AG08396 (cell line): ENCODE measurements at places on chromosomes 4 and X.

DNA sequence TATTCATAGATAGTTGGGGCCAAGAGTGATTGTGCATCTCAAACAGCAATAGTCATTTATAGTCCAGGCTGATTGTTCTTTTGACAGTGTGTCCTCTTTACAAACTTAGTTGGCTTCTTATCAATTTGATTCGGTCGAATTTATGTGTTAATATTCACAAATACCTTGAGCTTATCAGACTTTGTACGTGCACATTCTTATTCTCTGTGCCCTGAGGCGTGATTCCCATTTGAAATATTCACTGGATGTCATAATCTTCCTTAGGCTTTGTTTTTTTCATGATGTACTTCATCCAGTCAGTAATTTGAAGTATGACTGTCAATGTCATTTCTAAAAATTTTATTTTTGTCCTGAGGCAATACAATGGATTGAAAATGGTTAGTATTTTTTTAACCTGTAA, 263.5 kb upstream of the PCDH7 start:
- DNase-seq: no peak

DNA sequence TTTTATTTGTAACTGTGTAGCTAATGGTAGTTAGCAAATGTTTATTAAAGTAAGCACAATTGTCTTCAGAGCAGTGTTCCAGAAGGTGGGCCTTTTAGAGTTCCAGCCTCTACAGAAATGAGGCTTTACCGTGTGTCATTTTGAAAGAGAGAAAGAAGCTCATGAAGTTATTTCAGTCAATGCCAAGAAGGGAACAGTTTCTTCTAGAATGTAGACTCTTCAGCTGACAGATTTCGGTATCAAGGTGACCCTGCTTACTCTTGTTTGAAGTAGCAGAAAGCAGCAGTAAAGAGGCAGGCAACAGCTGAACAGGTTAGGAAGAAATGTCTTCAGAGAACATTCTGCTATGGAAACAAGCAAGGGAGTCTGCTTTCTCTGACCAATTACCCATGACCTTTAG, 93.6 kb downstream of the TASL start:
- DNase-seq: no peak

DNA sequence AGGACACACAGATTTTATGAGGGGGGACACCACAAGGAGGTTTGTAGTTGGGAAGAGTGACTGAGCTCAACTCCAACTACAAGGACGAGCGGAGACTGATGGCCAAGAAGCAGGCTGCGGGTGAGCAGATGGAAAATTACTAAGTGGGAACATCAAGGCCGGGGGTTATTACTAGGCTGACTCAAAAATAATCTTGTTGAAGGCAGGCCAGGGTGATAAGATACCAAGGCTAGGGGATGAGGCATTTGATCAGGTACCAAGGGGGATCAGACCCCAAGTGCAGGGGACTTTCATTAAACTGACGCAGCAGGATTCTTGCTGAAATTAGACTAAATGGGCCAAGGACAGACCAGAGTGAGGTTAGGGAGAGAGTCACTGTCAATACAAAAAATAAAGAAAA, 119.4 kb upstream of the SORBS2 start:
- DNase-seq: no peak

- DNase-seq: no peak
Observed at GRCh38 chr4:37732526-37733186, 46.5 kb upstream of the RELL1 start.
